ENCODE measurements at places on chromosomes 7 and 10.

DNA sequence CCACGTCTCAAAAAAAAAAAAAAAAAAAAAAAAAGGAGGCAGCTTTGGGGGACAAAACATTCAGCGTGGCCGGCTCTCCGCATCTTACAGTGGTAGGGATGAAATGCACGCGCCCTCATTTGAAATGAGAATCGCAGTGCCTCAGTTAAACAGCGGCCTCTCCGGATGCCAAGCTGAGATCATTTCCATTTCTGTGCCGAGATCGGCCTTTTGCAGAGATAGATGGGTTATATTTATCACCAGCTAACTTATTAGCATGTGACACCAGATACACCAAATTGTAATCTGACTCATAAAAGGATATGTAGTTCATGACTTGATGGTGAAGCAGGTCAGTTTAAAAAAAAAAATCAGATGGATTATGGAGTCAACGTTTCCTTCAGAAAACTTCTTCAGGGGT is 138.7 kb downstream of the CUX1 start:
- no peak for DNase-seq
- H3K4me1 ChIP-seq: peaks cover 4% of the 10 kb centered on the region
- no peaks in the 10 kb centered on the region for H3K27me3 ChIP-seq
- no peak overlapping the region for H3K4me3 ChIP-seq
- no peak overlapping the region for H3K27ac ChIP-seq

- H3K27ac ChIP-seq: no peak overlapping the region
- DNase-seq: no peak
- no peaks in the 10 kb centered on the region for H3K36me3 ChIP-seq
Observed at GRCh38 chr7:96026010-96026409, 253.7 kb downstream of the DYNC1I1 start.

GRCh38 chr10:9860045-9860444 is 1157.6 kb upstream of the CELF2 start:
- H3K4me1 ChIP-seq: no peaks in the 10 kb centered on the region
- no peaks in the 10 kb centered on the region for H3K36me3 ChIP-seq
- DNase-seq: no peak
- H3K27me3 ChIP-seq: no peaks in the 10 kb centered on the region

- no peak overlapping the region for H3K4me3 ChIP-seq
- no peaks in the 10 kb centered on the region for H3K27me3 ChIP-seq
- H3K27ac ChIP-seq: no peak overlapping the region
- no peaks in the 10 kb centered on the region for H3K36me3 ChIP-seq
- peaks cover 11% of the 10 kb centered on the region for H3K4me1 ChIP-seq
- DNase-seq: no peak
Observed at GRCh38 chr10:70500368-70500767, 21.8 kb downstream of the PALD1 start.

GRCh38 chr7:42189535-42189934 is 47.5 kb downstream of the GLI3 start:
- no peaks in the 10 kb centered on the region for H3K4me1 ChIP-seq
- H3K27me3 ChIP-seq: no peaks in the 10 kb centered on the region
- no peak overlapping the region for H3K4me3 ChIP-seq
- no peak for DNase-seq
- no peak overlapping the region for H3K27ac ChIP-seq

GRCh38 chr10:131442271-131442670 is 130.8 kb upstream of the TCERG1L start:
- H3K4me1 ChIP-seq: peaks cover 2% of the 10 kb centered on the region
- H3K36me3 ChIP-seq: no peaks in the 10 kb centered on the region
- no peak overlapping the region for H3K4me3 ChIP-seq
- no peak overlapping the region for H3K27ac ChIP-seq
- no peak for DNase-seq

- no peak for DNase-seq
- H3K4me1 ChIP-seq: peaks cover 6% of the 10 kb centered on the region
- H3K27me3 ChIP-seq: no peaks in the 10 kb centered on the region
- no peaks in the 10 kb centered on the region for H3K36me3 ChIP-seq
- no peak overlapping the region for H3K4me3 ChIP-seq
Observed at GRCh38 chr10:110396284-110396651, 91.5 kb upstream of the SMNDC1 start.

DNA sequence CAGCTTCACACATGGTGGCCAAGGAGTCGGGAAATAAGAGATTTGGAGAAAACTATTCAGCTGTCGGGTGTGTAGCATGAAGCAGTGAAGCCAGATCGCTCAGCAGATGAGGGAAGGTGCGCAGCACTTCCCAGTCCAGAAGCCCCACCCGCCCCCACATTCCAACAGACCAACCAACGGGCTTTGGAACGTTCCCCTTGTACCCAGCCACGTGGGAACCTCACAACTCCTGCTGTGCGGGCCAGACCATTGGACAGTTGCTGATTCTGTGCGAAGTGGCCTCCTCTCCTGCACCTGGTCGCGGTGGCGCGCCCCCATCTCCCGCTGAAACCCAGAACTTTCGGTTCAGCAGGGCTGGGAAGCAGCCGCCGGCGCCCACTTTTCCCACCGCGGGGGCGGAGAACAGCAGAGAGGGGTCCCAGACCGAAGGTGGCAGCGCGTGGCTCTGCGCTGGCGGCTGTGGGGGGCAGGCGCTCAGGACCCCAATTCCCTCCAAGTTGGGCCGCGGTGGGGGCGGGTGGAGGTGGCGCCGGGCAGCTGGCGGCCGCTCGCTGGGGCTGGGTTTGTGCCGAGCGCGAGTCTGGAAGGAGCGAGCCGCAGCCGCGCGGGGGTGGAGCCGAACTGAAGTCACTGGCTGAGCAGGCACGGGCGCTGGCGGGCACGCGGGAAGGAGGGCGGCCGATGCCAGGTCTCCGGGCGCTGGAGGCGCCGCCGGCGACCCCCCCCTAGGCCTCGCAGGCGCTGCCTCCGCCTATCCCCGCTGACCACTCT is 1301.5 kb upstream of the SORCS1 start:
- no peaks in the 10 kb centered on the region for H3K36me3 ChIP-seq
- peaks cover 4% of the 10 kb centered on the region for H3K27me3 ChIP-seq
- H3K4me3 ChIP-seq: peak overlapping the region; percentile 47
- peak; percentile 9 for DNase-seq

DNA sequence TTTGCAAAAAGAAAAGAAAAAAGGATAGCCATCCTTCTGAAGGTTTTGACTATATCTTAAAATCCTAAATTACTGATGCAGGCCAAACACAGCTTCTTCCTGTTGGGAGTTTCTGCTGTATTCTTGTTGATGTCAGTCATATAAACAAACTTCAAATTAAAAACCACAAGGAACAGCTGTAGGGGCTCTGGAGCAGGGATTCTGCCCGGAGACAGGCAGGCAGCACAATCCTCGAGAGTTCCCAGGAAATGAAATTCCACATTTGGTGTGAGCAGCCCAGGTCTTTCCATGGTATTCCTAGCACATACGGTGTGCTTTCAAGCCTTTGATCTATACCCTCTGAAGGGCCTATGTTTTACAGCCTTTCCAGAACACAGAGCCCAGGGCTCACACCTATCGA is 43.2 kb downstream of the INSYN2A start:
- no peak for DNase-seq
- H3K4me1 ChIP-seq: peaks cover 8% of the 10 kb centered on the region
- no peaks in the 10 kb centered on the region for H3K27me3 ChIP-seq
- H3K27ac ChIP-seq: no peak overlapping the region
- H3K36me3 ChIP-seq: no peaks in the 10 kb centered on the region

- no peak overlapping the region for H3K27ac ChIP-seq
- peaks cover 3% of the 10 kb centered on the region for H3K36me3 ChIP-seq
- no peaks in the 10 kb centered on the region for H3K27me3 ChIP-seq
- H3K4me1 ChIP-seq: peaks cover 6% of the 10 kb centered on the region
- no peak overlapping the region for H3K4me3 ChIP-seq
- no peak for DNase-seq
Observed at GRCh38 chr7:47521816-47522561, 59.9 kb downstream of the TNS3 start.

GRCh38 chr7:20197837-20198236 is 19.3 kb downstream of the MACC1 start:
- H3K27me3 ChIP-seq: no peaks in the 10 kb centered on the region
- no peaks in the 10 kb centered on the region for H3K36me3 ChIP-seq
- no peak overlapping the region for H3K27ac ChIP-seq
- H3K4me3 ChIP-seq: no peak overlapping the region
- DNase-seq: no peak
- peaks cover 5% of the 10 kb centered on the region for H3K4me1 ChIP-seq

- peaks cover 6% of the 10 kb centered on the region for H3K4me1 ChIP-seq
- H3K27ac ChIP-seq: no peak overlapping the region
- DNase-seq: no peak
- no peaks in the 10 kb centered on the region for H3K36me3 ChIP-seq
Observed at GRCh38 chr7:94650147-94651051, 5.5 kb downstream of the SGCE start.

GRCh38 chr10:4671451-4672145 is 154.4 kb upstream of the AKR1E2 start:
- DNase-seq: no peak
- no peak overlapping the region for H3K27ac ChIP-seq
- no peak overlapping the region for H3K4me3 ChIP-seq
- H3K27me3 ChIP-seq: no peaks in the 10 kb centered on the region
- H3K4me1 ChIP-seq: no peaks in the 10 kb centered on the region
- no peaks in the 10 kb centered on the region for H3K36me3 ChIP-seq

- H3K27me3 ChIP-seq: no peaks in the 10 kb centered on the region
- no peak overlapping the region for H3K27ac ChIP-seq
- H3K4me1 ChIP-seq: no peaks in the 10 kb centered on the region
- H3K36me3 ChIP-seq: no peaks in the 10 kb centered on the region
- no peak for DNase-seq
Observed at GRCh38 chr7:72435366-72435765, 23.2 kb upstream of the CALN1 start.

DNA sequence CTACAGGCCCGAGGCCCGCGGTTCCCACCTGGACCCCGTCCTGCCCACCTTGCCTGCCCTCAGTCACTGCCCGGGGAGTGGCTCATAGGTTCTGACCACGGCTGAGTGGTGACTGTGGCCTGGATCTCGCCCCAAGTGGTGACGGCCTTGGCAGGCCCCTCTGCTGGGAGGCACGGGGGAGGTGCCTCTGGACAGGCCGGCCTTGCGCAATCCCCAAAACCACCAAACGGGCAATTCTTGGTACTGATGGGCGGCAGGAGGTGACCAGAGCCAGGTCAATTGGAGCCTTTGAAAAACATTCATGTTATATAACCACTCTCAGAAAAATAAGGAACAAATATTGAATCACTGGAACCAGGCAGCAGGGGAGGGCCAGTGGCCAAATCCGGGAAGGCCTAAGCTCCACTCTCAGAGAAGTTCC is 83.4 kb downstream of the PRKAG2 start:
- no peaks in the 10 kb centered on the region for H3K27me3 ChIP-seq
- no peak overlapping the region for H3K27ac ChIP-seq
- H3K4me1 ChIP-seq: 0 out of 2 replicates have a peak, but pooled peaks cover 7% of the 10 kb centered on the region
- no peak overlapping the region for H3K4me3 ChIP-seq
- no peaks in the 10 kb centered on the region for H3K36me3 ChIP-seq
- DNase-seq: no peak
